AG10803 (cell line): ENCODE measurements at places on chromosomes 16 and 17.

DNA sequence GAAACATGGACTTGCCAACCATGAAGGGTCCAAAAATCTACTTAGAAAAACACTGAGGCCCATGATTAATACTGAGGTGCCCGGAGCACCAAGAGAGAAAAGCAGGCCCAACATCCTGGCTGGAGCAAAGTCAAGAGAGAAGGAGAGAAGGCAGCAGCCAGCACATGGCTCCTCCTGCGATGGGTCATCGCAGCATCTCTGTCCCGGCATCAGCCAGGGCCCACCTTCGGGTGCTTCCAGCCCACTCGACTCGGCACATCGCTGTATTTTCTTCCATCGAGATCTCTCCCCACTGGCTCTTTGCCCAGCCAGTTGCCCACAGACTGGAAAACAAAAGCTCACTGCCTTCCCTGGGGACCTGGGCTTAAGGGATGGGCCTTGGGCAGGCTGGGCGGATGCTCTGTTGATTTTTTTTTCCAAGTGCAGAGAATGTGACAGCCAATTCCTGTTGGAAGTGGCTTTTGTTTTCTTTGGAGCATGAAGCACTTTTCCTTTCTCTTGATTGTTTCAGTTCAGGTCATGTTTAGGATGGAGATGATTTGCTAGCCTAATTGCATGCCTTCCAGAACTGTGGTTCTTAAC, 58.1 kb downstream of the CYB5B start:
- peak; percentile 90 for DNase-seq

GRCh38 chr16:88453611-88454522, 787 bp downstream of the ZFPM1 start:
- no peak for DNase-seq

- no peak for DNase-seq
Observed at GRCh38 chr17:66691644-66692420, 143.1 kb upstream of the CACNG5 start.

GRCh38 chr17:55121268-55121667, 143.5 kb upstream of the HLF start:
- no peak for DNase-seq

- peak; percentile 32 for DNase-seq
Observed at GRCh38 chr17:15169676-15170075, 95.5 kb downstream of the PMP22 start.

DNA sequence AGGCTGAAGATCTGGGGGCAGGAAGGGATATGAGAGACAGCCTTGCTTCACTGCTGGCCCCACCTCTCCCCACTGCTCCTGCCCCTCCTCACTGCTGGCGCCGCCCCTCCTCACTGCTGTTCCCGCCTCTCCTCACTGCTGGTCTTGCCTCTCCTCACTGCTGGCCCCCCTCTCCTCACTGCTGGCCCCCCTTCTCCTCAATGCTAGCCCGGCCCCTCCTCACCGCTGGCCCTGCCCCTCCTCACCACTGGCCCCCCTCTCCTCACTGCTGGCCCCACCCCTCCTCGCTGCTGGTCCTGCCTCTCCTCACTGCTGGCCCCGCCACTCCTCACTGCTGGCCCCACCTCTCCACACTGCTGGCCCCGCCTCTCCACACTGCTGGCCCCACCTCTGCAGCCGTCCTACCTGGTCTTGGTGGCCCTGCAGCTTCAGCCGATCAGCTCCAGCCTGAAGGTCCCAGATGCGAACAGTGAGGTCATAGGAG, 9.5 kb upstream of the PAM16 start:
- DNase-seq: no peak

DNA sequence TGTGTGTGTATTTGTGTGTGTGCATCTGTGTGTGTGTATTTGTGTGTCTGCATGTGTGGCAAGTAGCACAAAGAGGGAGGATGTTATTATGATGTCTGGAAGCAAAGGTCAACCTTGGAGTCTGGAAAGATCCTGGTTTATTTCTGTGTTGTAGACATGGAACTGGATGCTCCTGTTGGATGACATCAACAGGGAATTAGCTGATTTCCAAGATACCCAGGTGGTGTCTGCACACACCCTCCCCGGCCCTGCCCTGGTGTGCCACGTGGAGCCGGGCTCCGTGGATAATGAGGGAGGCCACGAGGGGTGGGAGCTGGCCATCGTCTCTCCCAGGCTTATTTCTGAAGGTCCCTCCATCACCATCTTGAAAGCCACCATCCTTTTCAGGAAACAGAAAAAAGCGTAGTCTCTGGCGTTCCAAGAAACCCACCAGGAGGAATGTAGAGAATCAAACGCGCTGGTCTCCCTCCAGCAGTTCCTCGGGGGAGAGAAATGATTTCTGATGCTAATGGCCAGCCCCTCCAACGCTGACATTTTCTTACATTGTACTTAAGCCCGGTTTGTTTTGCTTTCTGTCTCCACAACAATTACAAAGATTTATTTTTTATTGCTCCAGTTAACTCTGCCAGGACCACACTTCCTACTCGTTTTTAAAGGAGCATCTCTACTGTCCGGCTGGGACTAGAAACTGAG, 93.3 kb downstream of the FOXL1 start:
- peak; percentile 37 for DNase-seq

- DNase-seq: no peak
Observed at GRCh38 chr16:28503470-28504259, 3.0 kb downstream of the IL27 start.

DNA sequence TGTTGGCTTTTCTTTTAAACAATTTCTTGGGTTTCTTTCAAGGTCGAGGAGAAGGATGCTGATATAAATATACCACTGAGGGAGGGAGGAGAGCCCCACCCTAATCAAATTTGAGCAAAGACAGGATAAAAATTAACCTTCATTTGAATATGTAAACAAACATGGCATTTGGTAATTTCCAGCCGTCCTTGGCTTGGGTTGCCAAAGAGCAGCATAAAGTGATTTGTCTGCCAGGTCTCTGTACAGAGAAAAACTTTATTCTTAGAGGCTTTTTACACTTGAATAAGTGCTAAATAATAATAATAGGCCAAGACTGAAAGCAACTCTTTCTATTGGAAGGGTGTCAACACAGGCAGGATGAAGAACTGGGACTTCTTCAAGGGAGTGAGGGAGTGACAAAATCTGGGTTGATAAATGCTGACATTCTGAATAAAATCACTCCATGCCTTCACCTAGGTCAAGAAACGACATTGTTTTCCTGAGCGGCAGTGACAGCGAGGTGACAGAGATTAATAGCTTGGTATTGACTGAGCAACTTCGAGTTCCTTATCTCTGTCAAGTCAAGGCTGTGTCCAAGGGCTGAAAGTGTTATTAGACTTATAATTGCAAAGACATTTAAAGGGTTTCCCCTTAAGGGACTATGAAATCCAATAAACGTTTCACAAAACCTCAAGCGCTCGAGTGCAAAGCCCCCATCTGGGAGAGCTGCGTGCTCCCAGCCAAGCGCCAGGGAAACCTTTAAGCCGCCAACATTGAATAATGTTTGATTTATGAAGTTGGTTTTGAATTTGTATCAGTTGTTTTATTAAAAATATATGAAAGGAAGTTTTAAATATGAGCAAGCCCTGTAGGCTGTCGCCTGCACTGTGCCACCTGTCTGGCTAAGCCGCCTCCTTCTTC, 269.5 kb upstream of the N4BP1 start:
- DNase-seq: no peak

GRCh38 chr16:56625943-56626654, 518 bp downstream of the MT1E start:
- DNase-seq: peak; percentile 74

DNA sequence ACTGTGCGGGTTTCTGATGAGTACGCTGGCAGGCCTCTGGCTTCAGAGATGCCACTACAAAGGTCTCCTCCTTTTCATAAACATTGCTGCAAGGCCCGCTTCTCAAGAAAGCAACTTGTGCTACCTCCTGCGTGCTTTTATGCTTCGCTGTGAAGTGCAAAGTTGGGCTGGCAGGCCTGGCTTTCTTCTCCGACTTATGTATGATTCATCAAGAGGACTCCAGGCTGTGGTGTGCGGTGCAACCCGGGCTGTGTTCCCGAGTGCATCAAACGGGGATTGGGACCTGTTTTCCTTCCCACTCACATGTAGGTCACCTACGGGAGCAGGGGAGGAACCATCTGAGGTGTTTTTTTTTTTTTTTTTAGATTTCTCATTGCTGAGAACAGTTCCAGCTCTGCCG, 534.1 kb downstream of the WWOX start:
- no peak for DNase-seq

DNA sequence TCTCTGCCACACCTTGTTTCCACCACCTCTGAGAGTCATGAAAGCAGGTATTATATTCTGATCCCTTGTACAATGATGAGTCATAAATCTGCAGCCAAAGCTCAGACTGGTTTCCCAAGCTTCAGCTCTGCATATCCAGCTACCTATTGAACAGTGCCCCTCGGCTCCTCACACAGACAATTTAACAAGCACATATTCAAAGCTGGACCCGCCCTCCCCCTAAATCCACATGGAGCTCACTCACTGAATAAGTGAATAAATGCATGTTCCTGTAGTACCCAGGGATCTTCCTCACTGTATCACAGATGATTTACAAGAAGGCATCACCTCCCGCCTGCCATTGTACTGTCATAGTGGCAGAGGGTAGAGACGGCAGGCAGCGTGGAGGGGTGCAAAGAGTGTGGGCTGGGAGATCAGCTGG, 516.4 kb downstream of the GRIN2A start:
- no peak for DNase-seq

DNA sequence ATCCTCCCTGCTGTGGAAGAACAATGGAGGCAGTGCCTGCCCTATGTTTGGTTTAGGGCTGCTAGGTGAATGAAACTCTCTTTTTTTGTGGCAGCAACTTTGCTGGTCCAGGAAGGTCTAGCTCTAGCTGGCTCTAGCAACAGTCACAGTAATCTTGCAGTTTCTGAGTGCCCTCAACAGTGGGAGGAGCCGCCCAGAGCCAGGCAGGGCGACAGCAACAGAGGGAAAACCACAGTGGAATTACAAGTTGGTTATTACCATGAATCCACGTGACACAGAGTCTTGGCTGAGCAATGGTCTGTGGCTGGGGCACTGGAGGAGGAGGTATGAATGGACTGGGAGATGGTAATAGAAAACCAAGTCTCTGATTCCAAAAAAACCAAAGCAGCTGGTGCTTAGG, 10.3 kb downstream of the HSPB9 start:
- peak; percentile 87 for DNase-seq

GRCh38 chr17:41824086-41824485, 11.3 kb downstream of the FKBP10 start:
- peak; percentile 71 for DNase-seq

GRCh38 chr17:2977157-2977556, 86.2 kb downstream of the OR1D5 start:
- DNase-seq: no peak

DNA sequence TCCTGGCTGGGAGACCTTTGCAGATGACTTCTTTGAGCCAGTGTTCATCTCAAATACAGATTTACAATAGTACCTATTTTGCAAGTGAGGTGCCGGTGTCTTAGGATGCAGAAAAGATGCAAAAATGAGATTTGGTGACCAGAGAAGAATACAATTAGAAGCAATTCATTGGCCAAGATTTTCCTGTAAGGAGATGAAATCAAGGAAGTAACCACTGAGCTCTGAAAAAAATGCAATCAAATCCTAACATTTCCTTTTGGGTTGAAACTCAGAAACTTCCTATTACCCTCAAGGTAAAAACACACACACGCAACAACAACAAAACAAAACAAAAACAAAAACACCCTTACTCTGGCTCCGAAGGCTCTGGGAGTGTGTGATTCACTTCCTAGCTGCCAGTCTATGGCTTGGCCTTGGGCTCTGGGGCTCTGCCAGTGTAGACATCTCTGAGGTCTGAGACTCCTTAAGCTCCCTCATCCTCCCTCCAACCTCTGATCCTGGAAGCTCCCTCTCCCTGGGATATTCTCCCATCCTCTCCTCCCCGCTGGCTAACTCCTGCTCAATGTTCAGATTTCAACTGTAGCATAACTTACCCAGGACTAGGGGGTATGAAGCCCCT, 16.8 kb upstream of the MT4 start:
- no peak for DNase-seq

DNA sequence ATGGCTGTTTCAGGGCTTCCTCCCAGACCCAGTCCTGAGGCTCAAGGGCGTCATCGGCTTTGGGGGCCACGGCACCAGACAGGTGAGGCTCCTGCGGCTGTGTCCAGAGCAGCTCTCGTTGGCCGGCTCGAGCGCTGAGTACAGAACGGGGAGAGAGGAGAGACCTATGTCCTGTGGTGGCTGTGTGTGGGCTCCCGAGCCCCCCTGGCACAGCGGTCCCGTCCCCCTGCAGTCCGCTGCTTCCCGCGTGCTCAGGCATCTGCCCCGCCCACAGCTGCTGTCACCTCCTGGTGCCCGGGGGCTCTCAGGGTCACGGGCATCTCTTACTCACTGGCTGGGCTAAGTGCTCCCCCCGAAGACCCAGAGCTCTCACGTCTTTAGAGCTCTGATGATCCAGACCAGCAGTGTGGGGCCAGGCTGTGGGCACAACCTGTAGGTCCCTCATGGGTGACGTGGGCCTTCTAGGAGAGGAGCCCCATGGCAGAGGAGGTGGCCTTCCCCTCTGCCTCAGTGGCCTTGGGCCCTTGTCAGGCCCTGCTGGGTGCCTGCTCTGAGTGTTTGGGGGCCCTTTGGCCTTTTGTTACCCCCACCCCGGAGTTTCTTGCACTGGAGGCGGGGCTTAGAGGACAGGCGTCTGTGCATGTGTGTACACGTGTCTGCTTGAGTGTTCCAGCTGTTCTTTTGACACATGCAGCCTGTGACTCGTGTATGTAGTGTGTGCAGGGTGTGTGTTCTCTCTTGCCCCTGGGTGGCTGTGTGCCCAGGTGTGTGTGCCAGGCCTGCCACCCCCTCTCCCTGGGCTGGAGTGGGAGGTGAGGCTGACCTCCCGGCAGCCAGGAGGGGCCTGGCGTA, 3.5 kb downstream of the WDR90 start:
- no peak for DNase-seq

- no peak for DNase-seq
Observed at GRCh38 chr17:72296456-72296855, 175.6 kb downstream of the SOX9 start.

DNA sequence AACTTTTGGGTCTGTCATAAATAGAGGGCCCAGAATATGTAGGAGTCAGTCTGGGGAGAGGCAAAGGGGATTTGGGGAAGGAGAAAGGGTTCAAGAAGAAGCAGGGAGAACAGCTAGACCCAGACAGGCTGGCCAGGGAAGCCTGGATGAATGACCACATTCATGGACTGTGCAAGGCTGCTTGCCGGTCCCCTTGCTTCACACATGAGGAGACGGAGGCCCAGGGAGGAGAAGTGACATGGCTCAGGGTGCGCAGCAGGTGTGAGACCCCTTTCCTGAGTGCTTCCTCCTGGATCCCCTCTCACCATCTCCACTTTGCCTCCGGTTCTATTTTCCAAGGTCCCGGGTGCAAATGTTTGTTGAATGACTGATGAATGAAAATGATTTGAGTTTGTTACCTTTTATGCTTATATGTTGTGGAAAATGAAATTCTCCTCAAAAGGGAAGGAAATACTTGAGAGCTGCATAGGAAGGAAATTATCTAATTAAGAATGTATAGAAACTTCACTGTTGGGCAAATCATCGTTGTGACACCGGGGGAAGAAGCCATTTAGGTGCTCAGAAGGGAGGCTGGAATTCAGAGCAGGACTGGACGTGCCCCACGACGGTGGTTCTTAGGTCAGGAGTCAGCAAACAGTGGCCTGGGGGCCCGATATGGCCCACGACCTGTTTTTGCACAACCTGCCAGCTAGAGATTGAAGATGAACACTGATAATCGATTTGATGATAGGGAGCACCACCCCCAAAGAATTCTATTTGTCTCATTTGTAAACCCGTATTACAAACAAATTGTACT, 559 bp downstream of the ITGAM start:
- DNase-seq: no peak

GRCh38 chr17:2230877-2231276, 72.7 kb downstream of the SMG6 start:
- DNase-seq: peak; percentile 54

GRCh38 chr16:69514356-69514755, 51.4 kb upstream of the NFAT5 start:
- DNase-seq: no peak

GRCh38 chr16:54911079-54911478, 19.6 kb upstream of the IRX5 start:
- DNase-seq: no peak
